ENCODE measurements at places on chromosomes 4 and X.
A peak's percentile ranks its signal among the peaks of the same experiment; 100 is the strongest.

- no peak for DNase-seq
These were observed 179.4 kb downstream of the FBXW7 start for GRCh38 chr4:152356428-152357034.

- no peak for DNase-seq
These were observed 4.6 kb downstream of the JAKMIP1 start for GRCh38 chr4:6195602-6196319.

GRCh38 chr4:8164687-8165086 lies 6.1 kb upstream of the ABLIM2 start:
- DNase-seq: no peak

DNA sequence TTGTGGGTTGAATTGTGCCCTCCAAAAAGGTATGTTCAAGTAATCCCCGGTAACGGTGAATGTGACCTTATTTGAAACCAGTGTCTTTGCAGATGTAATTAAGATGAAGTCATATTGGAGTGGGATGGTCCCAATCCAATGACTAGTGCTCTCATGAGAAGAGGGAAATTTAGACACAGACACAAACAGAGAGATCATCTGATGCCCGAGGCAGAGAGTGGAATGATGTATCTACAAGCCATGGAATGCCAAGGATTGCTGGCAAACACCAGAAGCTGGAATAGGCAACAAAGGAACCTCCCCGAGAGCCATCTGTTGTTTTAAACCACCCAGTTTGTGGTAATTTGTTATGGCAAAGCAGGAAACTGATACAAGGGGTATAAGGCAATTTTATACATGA lies 35.1 kb downstream of the RPS6KA3 start:
- no peak for DNase-seq

DNA sequence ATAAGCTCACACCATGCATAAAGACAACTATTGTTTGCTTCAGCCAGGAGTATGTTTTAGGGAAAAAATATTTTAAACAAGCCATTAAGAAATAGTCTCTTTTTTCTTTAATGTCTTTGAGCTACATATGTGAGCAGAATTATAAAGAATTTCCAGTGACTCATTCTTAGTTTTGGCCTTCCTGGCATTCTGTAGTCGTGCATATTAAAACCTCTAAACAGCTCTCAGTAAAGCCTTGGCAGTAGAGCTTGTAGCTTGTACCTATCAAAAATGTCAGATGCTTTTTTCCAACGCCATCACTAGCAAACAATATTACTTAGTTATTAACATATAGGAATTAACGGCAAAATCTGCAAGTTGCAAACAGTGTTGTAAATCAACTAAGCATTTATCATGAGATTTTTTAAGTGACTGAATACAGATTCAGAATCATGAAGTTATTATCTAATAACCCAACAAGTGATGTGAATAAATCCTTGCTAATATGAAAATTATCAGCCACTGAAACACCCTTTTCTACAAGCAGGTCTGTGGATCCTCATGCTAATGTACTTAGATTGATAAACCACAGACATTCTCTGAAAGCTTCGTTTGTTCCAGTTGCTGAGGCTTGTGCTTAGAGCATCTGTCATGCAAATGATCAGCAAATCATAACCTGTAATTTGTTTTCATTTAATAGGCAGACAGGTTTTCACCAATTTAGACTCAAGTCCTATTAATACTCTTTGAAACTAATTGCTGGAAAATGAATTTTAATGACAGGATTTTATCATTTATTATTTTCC lies 412.0 kb upstream of the ATOH1 start:
- no peak for DNase-seq

DNA sequence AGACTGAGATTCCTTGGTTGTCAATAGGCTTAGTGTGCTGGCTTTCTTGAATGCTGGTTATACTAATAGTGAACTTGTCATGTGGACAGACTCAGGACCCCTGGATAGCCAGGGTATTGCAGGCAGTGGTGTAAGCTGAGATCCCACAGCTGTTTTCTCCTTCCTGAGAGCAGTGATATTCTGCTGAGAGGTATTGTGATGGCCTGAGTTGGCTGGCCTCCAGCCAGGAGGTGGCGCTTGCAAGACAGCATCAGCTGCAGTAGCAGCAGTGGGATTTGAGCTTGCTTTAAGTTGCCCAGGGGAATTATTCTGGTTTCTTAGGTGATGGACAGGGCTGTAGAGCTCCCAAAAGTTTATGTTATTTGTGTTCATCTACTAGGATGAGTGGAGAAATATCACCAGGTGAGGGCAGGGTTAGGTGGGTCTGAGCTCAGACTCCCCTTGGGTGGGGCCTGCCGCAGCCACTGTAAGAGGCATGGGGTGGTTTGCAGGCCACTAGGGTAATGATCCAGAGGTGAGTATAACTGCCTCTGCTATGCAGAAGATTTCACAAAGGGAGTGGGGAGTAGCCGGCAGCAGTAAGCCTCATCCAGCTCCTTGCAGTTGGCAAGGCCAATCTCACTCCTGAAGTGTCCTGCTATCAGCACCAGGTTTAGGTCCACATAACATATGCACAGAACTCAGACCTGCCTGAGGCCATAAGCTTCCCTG lies 66.2 kb downstream of the IL15 start:
- peak; percentile 28 for DNase-seq

GRCh38 chr4:109040441-109040840 lies 262.0 kb downstream of the COL25A1 start:
- DNase-seq: no peak

DNA sequence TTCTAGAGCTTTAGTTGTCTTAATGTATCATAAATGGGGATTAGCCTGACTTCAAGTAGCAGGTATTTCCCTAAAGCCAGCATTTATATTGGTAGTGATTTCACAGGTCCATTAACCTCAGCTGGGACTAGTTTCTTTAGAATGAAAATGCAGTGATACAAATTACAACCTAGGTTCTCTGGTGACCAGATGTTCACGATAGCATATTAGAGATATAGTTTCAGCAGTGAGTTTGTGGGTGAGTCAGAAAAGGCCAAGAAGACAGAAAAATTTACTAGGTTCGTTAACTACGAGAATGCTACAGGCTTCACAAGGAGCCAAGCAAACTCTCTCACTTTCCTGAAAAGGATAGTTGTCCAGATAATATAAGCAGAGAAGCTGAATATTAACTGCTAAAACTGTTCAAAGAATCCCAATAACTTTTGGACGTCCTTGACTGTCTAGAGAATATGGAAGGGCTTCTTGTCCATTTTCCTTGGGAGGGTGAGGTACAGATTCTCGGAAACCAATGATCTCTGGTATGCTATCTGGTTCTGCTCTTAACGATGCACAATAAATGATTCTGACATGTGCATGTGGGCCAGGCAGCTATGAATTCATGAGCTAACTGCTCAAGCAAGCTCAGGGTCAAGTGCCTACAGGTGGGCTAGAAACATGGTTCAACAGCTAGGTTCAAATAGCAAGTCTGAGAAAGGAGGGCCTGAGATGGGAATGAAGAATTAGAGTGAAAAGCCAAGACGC lies 6.0 kb upstream of the SPCS3 start:
- DNase-seq: no peak

DNA sequence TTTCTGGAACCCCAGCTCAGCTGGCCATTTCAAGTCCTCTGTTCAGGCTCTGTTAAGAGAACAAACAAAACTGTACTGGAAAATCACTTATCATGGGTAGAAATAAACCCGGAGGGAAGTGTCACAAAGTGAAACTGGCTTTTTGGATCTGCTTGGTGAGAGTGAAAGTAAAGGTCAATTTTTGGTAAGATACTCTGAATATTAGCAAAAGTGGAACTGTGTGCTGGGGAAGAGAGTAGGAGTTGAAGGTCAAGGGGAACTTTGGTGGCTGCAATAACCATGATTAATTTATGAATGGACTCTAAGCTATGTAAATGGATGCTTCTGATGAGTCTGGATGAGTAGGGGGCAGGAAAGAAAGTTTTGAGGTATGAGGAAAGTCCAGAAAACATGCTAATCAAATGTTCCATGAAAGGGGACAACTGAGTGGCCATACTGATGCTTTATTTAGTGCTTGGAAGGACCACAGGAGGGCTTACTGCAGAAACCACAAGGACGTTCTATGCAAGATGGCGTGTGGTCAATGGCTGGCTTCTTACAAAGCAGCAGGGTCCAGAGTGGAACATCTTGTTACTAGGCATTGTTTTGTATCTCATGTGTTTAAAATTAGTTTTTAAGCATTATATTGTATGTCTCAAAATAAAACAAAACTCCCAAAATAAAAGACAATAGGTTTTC lies 36.8 kb upstream of the TNIP3 start:
- no peak for DNase-seq

- peak; percentile 72 for DNase-seq
These were observed 1.2 kb downstream of the MSN start for GRCh38 chrX:65668377-65669310.

Data from ELF-1 (cell line).